ENCODE measurements at places on chromosomes 4 and X. TPM values are rescaled to one million over a fixed set of nuclear protein-coding genes. Genes with fewer than 3 reads are reported as not detected.

The TEX13D gene
- not detected for total RNA-seq

The F8A2 gene
- total RNA-seq = not detected

DNA sequence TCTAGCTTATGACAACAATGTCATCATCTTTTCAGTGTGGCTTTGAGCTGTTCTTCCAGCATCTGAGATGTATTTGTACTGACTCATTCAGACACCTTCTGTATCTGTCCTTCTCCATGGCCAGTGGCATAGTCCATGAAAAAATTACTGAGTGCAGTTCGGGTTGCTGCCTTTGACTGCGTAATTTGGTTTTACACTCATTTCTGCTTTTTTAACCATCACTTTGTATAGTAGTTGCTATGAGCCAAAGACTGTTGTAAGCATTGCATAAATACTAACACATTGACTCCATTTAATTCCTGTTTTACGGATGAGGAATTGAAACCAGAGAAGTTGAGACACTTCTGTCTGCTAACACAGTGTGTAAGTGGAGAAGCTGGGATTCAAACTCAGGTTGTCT is 190.7 kb upstream of the MID1 start:
- DNase-seq = no peak

GRCh38 chrX:56782352-56782751 is 53.3 kb downstream of the NBDY start:
- DNase-seq = no peak
